Right atrium auricular region (tissue), 2 donors: ENCODE measurements at places on chromosomes 5 and 9. TPM values are rescaled to one million over a fixed set of nuclear protein-coding genes. Genes with fewer than 3 reads are reported as not detected.

DNA sequence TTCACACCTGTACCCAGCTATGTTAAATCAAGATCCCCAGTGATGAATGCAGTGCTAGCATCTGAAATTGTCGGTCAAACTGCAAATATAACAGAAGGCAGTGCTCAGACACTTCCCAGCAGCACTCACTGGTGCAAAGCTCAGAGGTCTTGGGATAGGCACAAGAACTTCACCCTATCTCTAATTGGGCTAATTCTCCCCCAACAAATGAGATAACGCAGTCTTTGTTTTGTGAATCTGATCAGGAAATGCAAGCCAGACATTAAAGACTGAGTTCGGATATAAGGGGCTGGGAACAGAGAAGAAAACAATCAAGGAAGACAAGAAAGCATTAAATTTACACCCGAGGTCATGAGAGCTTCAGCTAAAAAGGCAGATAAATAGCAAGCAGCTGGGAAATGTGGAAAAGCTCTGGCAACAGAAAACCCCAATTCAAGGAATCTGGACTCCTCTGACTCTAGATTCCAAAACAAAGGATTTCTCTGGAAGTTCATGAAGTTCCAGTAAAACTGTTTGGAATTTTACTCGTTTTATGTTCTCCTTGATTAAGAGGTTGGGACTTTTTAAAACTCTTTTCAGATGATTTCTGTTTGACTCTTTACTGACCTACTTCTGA lies 65.1 kb downstream of the GNA14 start:
- no peak for DNase-seq

- DNase-seq, result no peak
These were observed 251.0 kb downstream of the DENND1A start for GRCh38 chr9:123678878-123679329.

DNA sequence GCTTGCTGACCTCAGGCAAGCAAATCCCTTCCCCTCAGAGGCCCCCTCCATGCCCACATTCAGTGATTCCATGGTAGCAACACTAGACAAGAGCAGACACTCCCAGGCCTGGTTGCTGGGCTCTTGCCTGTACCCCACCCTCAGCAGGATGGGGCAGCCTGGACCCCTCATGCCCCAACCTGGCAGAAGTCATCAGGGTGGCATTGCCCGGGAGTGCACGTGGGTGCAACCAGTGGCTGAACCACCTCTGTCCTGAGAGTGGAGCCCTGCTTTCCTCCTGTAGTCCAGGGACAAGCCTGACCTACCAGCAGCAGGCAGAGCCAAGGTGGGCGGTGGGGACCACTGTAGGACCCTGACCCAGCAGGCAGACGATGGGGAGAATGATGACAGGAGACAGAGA lies 65.8 kb upstream of the TBC1D2 start:
- DNase-seq, result no peak

GRCh38 chr5:143464723-143465490 lies 61.4 kb upstream of the NR3C1 start:
- DNase-seq, result no peak

DNA sequence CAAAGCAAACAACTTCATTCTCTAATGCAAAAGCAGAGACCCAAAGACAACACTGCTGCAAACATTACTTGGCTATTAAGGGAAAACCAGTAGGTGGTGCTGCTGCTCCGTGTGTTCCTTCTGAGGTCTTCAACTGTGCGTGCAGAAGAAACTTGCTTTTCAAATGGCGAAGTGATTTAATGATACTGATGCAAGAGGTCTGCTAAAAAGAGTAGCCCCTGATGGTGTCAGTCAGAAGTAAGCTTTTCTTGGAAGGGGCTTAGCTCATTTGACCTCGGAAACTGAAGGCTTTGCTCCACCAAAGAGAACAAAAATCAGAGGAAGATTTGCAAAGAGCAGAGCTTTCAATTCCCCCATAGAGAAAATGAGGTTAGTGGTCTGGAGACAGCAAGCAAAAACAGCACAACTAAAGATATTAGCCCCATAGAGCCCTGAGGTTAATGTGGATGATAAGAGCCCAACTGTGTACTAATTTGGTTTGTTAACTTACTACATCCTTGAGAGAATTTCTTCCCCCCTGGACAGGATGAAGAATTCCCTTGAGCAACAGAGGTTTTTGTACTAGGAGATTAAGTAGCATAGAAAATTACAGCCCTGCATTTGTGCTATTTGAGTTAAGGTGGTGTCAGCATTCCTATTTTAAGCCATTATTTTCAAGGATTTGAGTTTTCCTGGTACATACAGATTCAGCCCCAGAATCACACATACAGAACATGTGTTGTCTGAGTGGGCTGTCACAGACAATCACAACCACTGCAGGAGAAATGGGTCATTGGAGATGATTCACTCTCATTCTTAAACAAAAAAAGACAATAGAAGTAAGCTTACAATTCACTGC lies 153.2 kb upstream of the C9orf72 start:
- no peak for DNase-seq

DNA sequence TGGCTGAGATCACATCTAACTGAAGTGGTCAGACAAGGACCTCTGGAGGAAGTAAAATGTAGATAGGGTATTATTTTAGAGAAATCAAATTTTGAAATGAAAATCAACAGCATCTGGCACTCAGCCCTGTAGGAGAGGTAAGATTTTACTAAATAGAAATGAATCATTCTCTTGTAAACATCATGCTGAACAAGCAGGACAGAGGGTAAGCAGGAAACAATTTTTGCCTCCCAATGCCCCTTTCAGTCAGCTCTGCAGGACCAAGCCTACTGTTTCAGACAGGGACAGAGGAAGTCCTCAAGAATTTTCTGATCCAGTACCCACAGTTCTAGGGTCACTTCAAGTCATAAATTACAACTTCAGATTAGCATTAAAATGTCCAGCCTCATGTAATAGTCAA lies 190.1 kb downstream of the ESM1 start:
- no peak for DNase-seq

DNA sequence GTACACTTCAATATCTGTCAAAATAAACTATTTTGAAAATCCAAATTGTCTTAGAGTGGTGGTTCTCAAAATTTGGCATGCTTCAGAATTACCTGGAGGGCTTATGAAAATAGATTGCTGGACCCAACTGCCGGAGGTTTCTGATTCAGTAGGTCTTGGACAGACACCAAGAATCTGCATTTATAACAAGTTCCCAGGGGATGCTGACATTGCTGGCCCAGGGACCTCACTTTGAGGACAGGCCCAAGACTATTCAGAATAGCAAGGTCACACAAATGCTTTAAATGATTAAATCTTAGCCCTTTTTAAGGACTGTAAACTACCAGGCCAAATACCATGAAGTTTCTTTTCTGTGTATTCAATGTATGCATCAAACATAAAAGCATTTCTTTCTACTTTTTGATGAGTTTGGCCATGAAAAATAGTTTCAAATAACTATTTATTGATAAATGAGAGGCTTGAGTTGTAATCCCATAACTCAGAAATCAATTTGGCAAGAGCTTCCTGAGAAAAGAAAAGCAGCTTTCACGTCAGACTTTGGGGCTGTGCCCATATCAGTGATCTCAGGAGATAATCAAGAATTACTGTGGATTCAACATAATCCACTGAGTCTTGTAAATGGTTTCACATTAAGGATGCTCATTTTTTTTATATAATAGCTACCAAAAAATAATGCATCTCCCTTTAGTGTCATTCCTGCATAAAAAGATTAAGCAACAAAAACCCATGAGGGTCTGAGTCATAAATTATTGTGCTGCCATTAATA lies 191.4 kb downstream of the FRMD3 start:
- DNase-seq, result no peak

GRCh38 chr5:128815201-128815600 lies 150.1 kb upstream of the SLC27A6 start:
- no peak for DNase-seq

DNA sequence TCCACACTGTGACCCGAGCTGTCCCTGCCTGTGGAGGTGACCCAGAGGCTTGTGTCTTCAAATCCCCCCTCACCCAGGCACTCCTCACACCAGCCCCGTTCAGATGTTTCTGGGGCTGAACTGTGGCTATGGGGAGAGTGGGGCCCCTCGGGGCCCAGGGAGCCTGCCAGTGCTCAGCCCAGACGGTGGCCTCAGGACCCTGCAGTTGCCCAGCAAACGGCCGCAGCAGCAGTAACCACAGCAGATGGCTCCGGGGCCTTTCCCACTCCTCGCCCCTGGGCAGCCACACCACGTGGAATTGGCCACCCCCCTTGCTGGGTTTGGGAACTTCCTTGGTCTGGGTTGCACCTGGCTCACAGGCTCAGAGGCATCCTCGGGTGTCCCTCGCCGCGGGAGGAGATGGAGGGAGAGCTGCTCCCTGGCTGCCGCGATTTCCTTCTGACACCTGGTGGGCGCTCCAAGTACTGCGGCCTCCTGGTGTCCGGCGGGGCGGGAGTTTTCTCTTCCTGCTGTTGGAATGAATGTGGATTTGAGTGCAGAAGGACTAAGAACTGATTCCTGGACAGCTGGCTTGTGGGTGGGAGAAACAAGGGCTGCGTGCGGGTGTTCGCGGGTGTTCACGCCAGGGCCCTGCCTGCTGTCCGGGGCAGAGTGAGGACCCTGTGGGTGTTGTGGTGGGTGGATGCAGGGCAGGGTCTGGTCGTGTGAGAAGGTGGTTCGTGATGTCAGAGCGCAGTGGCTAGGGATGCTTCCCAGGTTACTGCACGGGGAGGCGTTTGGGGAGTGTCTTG lies 97.5 kb downstream of the COL5A1 start:
- DNase-seq, result peak; percentile 79

DNA sequence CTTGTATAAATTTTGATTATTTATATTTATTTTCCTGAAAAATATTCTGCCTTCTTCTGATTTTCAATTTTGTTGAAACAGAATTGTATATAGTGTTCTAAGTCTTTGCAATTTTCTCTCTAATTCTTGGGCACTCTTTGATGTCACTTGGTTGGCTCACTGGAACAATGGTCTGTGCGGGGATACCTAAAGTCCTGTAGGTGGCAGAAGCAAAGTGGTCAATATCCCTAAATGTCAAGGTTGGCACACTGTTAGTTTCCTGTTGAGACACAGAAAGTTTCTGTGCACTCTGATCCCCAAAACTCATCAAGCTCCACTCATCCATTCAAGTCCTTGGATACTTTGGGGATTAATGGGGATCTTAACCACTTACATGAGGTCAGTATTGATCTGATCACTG lies 480.8 kb upstream of the CCNG1 start:
- no peak for DNase-seq

DNA sequence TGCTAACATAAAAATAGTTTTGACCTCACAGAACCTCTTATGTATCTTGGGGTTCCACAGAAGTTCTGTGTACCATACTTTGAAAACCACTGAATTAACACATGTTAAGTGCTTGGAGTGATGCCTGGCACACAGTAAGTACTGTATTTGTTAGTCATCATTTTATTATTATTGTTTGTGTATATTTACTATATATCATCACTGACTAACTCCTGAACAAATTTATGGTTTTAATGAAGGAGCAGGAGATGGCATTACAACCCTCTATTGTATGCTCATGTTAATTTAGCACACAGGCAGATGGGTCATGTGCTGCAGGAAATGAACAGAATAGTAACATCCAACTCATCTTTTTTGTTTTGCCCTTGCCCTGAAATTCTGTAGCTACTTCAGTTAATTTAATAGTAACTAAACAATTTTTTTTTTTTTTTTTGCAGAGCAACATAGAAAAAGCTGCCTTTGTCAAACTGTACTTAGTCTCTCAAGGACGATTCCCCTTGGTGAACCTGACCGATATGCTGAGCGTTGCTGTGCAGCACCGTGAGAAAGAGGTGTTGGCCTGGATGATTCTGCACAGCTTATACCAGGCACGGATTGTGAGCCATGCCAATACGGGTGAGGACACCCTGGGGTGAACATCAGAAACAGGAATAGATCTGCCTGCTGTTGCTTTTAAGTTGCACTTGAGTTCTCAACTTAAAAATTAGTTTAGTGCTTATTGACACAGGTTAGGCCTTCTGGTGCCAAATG lies 45.4 kb downstream of the HACD4 start:
- no peak for DNase-seq

GRCh38 chr5:127988146-127988760 lies 95.3 kb upstream of the SLC12A2 start:
- no peak for DNase-seq

DNA sequence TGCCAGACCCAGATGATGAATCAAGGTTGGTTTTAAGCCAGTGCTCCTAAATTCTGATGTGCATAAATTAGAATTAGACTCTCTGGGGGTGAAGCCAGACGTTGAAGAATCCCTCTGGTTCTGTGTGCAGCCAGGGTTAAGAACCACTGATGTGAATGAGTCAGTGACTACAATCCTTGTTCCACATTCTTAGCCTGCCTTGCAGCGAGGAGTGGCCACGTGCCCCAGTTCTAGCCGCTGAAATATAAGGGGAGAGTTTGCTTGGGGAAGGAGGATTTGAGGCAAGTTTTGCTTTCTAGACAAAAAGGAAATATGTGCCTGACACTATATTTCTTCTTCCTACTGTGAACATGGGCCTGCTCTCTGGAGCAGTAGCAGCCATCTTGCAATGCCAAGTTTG lies 34.2 kb upstream of the MSH3 start:
- no peak for DNase-seq

DNA sequence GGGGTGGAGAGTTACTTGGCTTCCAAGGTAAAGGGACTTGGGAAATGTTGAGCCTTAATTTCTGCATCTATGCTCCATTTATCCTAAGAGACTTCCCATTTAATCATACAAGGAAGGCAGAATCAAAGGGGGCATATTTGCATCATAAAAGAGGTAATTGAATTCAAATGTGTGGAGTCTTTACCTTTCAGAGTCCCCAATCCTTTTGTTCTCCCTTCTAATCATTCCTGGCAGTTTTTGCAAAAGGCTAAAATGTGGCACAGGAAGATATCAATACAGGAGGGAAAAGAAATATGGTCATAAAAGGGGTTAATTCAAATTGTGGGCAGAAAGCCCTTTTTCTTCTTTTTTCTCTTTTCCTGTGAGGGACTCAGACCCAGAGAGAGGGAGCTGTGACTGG lies 69.5 kb downstream of the SFXN1 start:
- DNase-seq, result no peak

DNA sequence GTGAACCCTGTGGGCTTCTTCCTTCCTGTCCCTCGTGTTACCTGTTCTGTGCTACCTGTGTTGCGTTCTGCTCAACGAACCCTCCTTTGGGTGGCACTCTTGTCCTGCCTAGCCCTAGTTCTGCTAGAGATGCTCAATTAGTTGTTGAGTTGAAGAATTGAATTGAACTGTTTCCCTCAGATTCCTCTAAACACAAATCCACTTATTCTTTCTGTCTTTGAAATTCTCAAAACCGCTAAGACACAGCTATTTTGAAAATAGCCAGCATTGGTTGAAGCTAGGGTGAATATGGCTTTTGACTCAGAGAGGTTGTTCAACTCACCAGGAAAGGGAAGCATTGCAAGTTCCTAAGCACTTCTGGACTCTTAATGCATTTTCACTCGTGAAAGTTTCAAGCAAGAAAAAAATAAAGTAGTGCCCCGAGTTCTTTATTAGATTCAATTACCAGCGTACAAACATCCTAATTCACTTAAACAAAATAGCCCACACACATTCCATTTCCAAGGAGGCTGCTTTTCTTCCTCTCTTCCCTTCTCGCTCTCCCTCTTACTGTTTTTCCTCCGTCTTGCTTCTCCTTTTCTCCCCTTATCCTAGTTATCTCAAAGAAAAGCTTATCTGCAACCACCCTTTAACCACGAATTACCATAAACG lies 642 bp upstream of the ITGA1 start:
- no peak for DNase-seq

PITX1 gene
- total RNA-seq, result not detected

ACER2 gene
- total RNA-seq, result 3.5 TPM

CDKN2A gene
- total RNA-seq, result 1.3 TPM

GBA2 gene
- total RNA-seq, result 64.1 TPM

STPG3 gene
- not detected for total RNA-seq

IL13 gene
- not detected for total RNA-seq
